AG08396 (cell line): ENCODE measurements at places on chromosomes 4 and X.

DNA sequence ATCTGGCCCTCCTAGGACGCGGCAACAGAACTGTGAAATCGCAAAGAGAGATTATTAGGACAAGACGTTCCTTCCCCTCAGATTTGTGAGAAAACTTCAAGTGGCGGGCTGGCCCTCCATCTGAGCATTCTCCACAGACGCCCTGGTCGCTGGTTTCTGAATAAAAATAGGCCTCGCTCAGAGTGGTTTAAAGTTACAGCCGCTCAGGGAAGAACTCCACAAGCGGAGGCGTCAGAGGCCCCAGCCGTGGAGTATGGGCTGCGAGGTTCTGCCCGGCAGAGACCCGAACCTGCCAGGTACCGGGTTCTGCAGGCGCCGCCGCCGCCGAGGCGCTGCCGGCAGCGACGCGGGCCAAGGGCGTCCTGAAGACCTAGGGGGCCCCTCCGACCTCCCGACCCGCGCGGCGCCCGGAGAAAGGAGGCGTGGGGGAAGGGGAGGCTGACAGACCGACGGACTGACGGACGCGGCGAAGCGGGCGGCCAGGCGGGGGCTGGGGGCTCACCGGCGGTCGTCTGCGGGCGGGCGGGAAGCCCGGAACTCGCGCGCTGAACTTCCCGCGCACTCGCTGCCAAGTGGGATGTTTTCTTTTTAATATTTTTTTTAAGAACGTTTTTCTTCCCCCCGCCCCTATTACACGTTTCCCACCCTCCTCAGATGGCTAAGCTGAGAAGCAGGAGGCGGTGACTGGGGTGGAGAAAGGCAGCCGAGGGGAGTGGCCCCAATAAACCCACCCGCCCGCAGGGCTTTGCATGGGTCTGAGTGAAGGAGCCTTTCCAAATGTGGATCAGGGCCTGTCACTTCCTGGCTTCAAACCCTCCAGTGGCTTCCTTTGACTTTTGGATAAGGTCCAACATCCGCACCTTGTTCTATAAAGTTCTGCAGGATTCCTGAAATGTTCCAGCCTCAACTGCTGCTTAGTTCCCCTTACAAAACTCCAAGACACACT, at the start of gene PABPC4L:
PABPC4L (minus strand) TSS at position 574 of the 946 bp plus-strand sequence. CDS start 770 bp downstream, outside the sequence.
- DNase-seq = peak; percentile 20

DNA sequence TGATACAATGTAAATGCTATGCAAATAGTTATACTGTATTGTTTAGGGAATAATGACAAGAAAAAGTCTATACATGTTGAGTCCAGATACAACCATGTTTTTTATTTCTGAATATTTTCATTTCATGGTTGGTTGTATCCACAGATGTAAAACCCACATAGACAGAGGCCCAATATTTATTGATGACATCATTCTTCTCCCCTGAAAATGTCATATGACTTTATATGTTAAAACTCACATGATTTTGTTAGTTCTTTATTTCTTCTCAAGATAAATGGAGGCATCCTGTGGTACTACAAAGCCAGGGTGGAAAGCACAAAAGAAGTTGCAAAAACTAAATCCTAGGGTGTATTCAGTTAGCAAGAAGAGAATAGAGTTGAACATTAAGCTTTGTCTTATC, 149.3 kb upstream of the GLRA2 start:
- no peak for DNase-seq

DNA sequence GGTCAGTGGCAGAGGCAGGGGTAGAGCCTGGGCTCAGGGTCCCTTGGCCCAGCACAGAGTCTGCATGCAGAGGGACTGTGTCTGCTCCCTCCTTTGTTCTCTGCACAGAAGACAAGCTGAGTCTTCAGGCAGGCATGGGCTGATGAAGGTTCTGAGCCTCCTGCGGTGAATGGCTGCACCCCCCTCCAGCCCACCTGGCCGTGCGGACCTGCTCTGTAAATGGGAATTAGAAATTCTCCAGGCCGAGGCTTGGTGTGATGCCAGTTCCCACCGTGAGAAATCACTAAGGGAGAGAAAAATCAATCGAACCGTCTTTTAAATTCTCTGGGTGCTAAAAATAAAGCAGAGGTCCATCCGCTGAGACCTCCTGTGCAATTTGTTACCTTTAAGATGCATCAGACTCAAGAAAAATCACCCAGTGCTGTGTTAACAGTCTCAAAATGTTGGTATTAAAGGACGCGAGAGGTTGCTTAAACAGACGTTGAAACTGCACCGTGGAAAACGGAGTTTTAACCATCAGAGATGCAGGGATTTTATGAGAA, 96.0 kb downstream of the WFS1 start:
- DNase-seq = no peak

DNA sequence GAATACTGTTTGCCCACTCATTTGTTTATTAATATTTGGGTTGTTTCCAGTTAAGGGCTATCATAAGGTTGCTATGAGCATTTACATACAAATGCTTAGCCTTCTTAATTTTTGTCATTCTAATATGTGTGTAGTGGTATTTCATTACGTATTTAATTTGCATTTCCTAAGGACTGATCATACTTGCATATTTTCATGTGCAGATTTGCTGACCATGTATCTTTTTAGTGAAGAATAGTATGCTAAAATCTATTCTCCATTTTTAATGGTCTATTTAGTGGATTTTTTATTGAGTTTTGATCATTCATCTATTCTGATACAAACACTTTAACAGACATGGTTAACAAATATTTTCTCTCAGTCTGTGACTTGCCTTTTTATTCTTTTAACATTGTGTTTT, 949.5 kb downstream of the RAB28 start:
- no peak for DNase-seq

DNA sequence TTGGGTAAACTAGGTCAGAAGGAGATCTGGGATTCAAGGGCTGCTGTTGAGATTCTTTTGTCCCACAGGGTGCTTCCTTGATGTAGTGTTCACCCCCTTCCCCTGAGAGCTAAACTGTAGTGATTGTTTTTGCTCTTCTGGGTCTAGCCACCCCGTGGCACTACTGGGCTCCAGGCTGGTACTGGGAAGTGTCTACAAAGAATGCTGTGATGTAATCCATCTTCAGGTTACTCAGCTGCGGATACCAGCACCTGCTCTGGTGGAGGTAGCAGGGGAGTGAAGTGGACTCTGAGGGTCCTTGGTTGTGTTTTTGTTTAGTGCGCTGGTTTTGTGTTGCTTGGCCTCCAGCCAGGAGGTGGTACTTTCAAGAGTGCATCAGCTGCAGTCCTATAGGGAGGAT, 365.5 kb downstream of the ZNF674 start:
- DNase-seq = no peak
